ENCODE measurements at places on chromosomes 16 and 17.
A peak's percentile ranks its signal among the peaks of the same experiment; 100 is the strongest.

DNA sequence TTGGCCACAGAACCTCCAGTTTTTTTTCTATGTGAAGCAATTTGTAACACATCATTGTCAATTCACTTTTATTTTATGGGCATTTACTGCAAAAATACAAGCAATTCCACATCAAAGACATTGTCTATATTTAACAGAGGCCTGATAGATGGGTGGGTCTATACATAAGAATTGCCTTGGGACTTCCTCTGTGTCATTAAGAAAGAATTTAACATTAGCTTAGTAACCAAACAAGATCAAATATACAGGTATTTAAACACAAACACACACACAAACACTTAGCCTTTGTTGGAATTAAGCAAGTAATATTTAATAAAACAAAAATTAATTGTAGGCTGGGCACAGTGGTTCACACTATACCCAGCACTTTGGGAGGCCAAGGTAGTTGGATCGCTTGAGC is 4.3 kb upstream of the PITPNC1 start:
- DNase-seq: no peak

GRCh38 chr17:71503710-71504465 is 616.9 kb upstream of the SOX9 start:
- no peak for DNase-seq

GRCh38 chr16:82323171-82323570 is 153.1 kb upstream of the MPHOSPH6 start:
- DNase-seq: no peak

DNA sequence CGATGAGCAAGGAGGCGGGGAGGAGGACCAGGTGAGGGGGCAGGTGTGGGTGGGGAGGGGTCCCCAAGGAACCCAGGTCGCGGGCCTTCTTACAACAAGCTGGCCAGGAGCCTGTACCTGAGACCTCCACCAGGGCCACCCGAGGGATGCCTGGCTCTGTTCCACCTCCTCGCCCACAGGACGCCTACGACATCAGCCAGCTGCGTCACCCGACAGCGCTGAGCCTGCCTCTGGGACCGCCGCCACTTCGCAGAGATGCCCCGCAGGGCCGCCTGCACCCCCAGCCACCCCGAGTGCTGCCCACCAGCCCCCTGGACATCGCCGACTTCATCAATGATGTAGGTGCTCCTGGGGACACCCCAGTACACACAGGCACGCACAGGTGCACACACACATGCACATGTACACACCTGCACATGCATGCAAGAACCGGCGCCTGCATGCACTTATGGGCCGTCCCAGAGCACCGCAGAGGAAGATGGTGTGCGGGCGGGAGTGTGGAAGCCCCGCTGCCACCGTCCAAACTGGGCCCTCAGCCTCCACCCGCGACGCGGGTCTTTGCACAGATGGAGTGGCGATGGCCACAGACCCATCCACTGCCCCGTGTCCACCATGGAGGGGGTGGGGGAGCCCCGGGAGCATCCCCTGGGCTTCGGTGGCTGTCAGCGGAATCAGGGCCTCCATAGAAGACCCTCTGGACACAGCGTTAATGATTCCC is 6.6 kb downstream of the SLC22A31 start:
- no peak for DNase-seq

GRCh38 chr16:57763285-57764005 is 27.9 kb downstream of the KATNB1 start:
- DNase-seq: no peak

DNA sequence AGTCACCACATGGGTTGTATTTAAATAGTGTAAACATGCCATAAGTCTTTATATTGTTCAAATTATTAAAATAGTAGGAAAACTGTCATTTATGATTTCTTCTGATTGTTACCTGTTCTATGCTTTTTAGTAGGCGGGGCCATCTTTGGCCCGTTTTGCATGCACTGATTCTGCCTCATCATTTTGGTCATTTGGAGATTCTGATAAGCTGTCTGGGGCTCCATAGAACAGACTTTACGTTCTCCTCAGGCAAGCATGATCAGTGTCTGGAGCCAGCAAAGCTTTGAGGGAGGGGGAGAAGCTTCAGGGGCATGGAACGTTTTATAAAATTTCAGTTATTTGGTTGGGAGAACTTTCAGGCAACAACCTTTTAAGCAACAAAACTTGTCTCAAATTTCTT is 8.8 kb downstream of the NDEL1 start:
- DNase-seq: no peak

GRCh38 chr17:11996722-11997146 is 541 bp downstream of the ZNF18 start:
- peak; percentile 65 for DNase-seq

- DNase-seq: no peak
These were observed 112.4 kb downstream of the XYLT1 start for GRCh38 chr16:17358355-17358754.

- no peak for DNase-seq
These were observed 39.8 kb downstream of the RAB11FIP4 start for GRCh38 chr17:31431098-31431851.

DNA sequence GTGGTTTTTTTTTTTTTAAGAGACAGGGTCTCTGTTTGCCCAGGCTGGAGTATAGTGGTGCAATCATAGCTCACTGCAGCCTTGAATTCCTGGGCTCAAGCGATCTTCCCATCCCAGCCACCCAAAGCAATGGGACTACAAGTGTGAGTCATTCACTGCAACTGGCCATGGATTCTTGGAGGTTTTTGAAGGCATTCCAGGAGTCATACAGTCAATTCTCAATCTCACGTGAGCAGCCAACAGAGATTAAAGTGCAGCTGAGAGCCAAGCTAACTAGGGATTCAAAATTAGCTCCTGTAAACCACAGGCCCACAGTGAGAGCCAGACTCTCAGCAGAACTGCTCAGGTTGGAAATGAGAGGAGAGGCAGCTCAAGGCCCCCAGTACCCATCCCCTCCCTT is 30.2 kb downstream of the XPO6 start:
- DNase-seq: peak; percentile 96

GRCh38 chr16:52068447-52069074 is 478.4 kb downstream of the TOX3 start:
- peak; percentile 9 for DNase-seq

GRCh38 chr17:4913994-4914393 is 11.1 kb upstream of the CHRNE start:
- no peak for DNase-seq

- DNase-seq: no peak
These were observed 15.3 kb downstream of the TBX2 start for GRCh38 chr17:61414936-61415251.

GRCh38 chr16:72768591-72768990 is 279.3 kb downstream of the ZFHX3 start:
- no peak for DNase-seq

DNA sequence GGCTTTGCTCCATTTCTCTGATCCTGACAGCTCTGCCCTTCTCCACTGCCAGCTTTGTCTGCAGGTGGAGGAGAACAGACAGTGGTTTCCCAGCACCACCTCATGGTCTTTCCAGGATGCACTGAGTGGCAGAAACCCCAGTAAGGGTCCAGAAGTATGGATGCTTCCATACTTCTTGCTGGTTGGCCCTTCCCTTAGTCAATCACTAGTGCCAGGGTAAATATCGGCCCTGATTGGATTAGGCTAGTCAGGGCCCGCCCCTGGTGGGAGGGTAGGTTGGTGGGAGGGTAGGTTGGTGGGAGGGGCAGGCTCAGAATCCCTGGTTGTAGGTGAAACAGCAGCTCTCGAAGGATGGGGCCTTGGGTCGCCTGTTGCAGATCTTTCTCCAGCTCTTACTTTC is 10.2 kb downstream of the RNF213 start:
- peak; percentile 31 for DNase-seq

DNA sequence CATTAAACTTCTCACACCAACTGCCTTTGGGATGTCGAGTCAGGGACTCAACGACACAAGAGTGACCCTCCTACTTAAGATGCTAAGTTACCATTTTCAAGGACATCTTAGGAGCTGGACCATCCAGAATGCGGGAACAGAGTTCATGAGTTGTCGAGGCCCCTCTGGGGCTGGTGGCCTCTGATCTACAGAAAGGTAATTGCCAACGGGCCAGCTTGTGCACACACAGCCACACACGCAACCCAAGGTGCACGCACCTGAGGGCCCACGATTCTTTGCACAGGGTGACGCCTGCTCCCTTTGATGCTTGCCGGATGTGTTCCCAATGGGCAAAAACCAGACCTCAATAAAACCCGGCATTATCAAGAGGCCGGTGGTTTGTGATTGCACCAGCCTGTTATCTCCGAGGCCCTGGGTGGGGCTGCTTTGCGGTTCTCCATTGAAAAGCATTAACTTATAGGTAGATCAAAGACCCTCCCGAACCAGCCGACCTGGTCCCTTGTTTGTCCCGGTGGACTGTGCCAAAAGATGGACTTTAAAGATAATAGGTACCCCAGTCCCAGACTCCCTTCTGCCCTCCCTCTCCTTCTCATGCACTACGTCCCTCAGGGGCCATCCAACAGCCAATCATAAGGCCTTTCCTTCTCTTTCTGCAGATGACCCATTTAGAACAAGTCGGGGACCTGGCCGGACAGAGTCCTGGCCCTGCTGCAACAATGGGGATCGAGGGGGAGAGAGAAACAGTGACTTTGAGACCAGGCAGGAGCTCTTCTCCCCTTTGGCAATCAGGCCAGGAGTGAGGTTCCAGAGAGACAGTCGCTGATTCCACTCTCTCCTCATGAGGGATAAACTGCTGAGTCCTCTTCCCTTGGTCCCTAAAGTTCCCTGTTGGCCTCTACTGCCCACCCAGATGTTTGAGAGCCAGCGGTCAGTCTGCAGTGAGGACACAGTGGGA is 292.5 kb downstream of the SOX9 start:
- DNase-seq: no peak

GRCh38 chr17:63402431-63403212 is 43.5 kb downstream of the CYB561 start:
- peak; percentile 37 for DNase-seq

GRCh38 chr17:1629504-1630310 is 1.1 kb upstream of the SLC43A2 start:
- no peak for DNase-seq

DNA sequence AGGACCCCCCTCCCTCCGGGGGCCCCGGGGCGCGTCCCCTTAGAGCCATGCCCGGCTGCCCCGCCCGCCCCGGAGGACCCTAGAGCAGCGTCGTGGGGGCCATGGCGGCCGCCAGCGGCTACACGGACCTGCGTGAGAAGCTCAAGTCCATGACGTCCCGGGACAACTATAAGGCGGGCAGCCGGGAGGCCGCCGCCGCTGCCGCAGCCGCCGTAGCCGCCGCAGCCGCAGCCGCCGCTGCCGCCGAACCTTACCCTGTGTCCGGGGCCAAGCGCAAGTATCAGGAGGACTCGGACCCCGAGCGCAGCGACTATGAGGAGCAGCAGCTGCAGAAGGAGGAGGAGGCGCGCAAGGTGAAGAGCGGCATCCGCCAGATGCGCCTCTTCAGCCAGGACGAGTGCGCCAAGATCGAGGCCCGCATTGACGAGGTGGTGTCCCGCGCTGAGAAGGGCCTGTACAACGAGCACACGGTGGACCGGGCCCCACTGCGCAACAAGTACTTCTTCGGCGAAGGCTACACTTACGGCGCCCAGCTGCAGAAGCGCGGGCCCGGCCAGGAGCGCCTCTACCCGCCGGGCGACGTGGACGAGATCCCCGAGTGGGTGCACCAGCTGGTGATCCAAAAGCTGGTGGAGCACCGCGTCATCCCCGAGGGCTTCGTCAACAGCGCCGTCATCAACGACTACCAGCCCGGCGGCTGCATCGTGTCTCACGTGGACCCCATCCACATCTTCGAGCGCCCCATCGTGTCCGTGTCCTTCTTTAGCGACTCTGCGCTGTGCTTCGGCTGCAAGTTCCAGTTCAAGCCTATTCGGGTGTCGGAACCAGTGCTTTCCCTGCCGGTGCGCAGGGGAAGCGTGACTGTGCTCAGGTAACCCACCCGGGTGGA is 759 bp downstream of the ALKBH5 start:
- peak; percentile 75 for DNase-seq

DNA sequence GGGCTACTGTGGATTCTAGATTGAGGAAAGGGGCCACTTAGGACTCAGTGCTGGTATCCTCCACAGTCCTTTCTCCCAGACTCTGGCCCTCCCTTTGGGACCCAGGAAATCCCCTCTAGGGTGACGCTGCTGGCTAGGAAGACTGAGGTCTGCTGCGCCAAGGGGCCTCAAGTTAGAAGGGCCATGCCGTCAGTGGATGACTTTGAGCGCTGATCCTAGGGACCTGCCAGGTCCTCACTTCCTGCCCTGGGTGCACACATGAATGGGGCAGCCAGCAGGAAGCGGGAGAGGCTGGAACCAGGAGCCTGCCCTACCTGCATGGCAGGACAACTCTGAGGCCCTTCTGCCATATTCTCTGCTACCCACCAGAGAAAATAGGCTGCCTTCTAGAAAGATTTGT is 145.0 kb downstream of the RAB11FIP4 start:
- DNase-seq: no peak

- peak; percentile 0 for DNase-seq
These were observed 475.9 kb downstream of the GRIN2A start for GRCh38 chr16:9706217-9706836.

DNA sequence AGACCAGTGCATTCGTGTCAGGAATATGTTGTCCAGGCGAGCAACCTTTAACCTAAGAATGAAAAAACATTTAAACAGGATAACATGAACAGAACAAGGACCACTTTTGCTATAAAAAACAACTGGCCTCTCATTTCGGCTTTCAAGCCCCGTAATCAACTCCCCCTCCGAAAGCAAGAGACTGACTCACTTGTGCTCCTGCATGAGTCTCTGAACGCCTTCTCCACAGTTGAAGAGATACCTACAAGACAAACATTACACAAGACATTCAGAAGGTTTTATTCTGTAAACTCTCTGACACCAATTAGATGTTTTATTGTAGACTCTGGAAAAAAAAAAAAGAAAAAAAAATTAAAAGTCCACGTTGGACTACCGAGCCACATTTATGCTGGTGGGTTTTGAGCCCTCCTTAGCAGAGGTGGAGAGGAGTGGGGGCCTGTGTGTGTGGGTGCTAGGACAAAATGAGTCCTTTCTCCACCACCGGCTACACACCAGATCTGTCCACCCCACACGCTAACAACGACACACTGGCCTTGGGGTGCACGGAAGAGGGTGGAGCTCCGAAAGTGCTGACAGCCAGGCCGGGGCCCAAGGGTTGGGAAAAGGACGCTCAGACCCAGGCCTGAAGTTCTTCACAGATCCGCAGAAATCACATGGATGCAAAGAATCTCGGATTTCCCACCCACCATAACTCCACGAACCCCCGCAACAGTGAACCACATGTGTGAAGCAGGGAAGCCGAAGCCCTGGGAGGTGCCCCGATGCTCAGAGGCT is 759 bp downstream of the ELAC2 start:
- peak; percentile 59 for DNase-seq

DNA sequence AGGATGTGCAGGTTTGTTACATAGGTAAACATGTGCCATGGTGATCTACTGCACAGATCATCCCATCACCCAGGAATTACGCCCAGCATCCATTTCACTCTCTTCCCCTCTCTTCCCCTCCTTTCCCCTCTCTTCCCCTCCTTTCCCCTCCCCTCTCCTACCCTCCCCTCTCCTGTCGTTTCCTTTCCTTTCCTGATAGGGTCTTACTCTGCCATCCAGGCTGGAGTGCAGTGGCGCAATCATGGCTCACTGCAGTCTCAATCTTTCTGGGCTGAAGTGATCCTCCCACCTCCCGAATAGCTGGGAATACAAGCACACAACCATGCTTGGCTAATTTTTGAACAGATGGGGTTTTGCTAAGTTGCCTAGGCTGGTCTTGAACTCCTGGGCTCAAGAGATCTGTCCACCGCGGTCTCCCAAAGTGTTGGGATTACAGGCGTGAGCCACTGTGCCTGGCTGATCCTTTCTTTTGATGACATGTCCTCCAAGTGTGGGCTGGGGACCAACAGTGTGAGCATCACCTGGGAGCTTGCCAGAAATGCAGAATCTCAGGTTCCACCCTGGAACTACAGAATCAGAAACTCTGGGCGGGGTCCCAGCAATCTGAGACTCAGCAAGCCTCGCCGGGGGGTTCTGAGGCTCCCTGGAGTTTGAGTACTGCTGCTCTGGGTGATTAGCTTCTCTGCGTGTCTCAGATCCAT is 10.8 kb downstream of the ATP2C2 start:
- no peak for DNase-seq

All from mesenchymal stem cell (in vitro differentiated cells and primary cell).